ENCODE measurements at places on chromosomes 4 and X. TPM values are rescaled to one million over a fixed set of nuclear protein-coding genes. Genes with fewer than 3 reads are reported as not detected.

- peak; percentile 62 for ATAC-seq
These were observed 4.3 kb upstream of the TSPAN5 start for GRCh38 chr4:98662626-98663225.

Gene HEPH
- total RNA-seq, result 2.9 TPM

- ATAC-seq, result no peak
These were observed 37.7 kb downstream of the ANTXR2 start for GRCh38 chr4:80035336-80035735.

DNA sequence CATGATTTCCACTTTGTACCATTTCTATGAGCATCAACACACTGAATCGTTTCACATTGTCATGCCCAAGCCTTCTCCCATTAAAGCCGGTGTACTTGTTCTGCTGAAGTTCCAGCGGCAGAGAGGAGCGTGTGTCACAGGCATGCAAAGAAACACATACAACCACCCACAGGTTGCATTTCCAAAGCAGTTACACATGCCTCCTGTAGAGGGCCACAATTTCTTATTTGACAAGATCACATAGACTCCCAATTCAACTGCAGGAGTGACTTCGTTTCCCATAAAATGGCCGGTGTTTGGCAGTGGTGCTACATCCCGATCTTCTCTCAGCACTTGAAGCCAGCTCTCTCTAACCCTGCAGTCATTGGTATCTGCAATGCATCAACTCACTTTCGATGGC, 992.6 kb downstream of the NLGN4X start:
- ATAC-seq, result no peak

Gene ZIC3
- total RNA-seq, result not detected

DNA sequence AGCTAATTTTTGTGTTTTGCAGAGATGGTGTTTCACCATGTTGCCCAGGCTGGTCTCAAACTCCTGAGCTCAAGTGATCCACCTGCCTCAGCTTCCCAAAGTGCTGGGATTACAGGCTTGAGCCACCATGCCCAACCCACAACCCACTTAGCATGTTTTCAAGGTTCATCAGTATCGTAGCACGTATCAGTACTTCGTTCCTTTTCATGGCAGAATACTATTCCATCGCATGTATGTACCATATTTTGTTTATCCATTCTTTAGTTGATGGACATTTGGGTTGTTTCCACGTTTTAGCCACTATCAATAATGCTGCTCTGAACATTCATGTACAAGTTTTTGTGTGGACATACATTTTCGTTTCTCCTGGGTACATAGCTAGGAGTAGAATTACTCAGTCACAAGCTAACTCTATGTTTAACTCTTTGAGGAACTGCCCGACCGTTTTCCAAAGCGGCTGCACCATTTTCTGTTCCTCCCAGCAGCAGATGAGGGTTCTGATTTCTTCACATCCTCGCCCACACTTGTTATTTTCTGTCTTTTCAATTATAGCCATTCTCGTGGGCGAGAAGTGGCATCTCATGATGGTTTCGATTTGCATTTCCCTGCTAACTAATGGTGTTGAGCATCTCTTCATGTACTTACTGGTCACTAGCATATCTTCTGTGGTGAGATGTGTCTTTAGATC, 32.5 kb downstream of the MAN2B2 start:
- no peak for ATAC-seq

Gene ALAS2
- not detected for total RNA-seq

Gene CSAG3
- total RNA-seq, result not detected

- ATAC-seq, result peak; percentile 92
These were observed at the start of gene JADE3 for GRCh38 chrX:46912098-46912602. TSS of gene JADE3 (plus strand) at chrX:46912421. CDS start at chrX:46984895, 72,474 bp downstream.

DNA sequence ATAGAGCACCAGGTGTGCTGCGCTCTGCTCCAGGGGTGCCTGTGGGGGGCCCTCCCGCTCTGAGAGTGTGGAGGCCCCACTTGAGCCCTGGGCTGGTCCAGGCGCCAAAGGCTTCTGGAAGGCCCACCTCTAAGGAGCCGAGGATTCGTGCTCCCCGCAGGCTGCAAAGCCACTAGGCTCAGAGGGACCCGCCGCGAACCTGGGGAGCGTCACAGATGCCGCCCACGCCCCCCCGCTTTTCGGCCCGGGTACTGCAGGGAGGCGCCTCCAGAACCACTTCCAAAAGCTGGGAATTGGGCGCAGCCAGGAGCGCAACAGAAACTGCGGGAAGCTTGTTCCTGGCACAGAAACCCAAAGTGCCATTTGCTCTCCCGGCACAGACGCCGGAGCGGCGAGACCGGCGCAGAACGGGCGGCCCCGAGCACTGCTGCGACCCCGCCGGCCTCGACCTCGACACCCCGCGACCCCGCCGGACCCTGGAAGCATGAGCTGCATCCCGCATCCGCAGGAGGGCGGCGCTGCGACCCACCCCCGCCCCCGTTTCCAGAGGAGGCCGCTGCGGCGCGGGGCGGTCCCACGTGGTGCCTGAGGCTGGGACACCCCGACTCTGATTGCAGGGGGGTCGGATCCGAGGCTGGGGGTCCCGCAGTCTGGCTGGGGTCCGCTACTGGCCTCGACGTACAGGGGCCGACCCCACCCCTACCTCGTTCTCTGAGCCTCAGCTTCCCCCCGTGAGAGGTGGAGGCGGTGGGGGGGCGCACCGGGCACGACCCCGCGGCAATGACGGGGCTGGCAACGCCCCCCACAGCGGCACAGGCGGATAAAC, 30.8 kb downstream of the CPLX1 start:
- no peak for ATAC-seq

- ATAC-seq, result no peak
These were observed 5.6 kb downstream of the LARP7 start for GRCh38 chr4:112642526-112642925.

Gene SLC2A9
- 21.5 TPM for total RNA-seq

- no peak for ATAC-seq
These were observed 82.9 kb upstream of the NLGN4X start for GRCh38 chrX:6311540-6311939.

- peak; percentile 60 for ATAC-seq
These were observed 4.8 kb downstream of the CPE start for GRCh38 chr4:165383591-165384073.

Gene NEIL3
- total RNA-seq, result 3.8 TPM

Gene P2RY10
- 0.60 TPM for total RNA-seq

Gene ARHGAP6
- 0.56 TPM for total RNA-seq

DNA sequence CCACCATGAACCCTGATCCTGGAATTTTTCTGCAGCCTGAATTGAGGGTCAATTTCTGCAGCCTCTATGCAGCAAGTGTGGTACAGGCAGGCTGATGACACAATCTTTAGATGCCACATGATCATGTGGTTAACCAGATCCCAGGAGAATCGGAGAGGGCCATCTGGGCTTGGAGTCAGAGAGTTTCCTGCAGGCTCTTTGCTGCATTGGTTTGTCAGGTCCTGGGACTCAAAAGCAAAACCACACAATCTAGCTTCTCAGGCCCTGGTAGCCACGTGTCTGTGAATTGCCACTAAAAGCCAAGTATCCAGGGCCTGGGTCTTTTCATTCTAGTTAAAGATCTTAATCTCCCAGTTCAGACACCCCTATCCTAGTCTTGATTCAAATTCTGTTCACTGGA, 464.5 kb downstream of the BCOR start:
- no peak for ATAC-seq

Gene ITIH6
- total RNA-seq, result not detected

- ATAC-seq, result no peak
These were observed 11.3 kb upstream of the UGT2A3 start for GRCh38 chr4:68962868-68963267.

Gene MBNL3
- 27.8 TPM for total RNA-seq

GRCh38 chrX:45619290-45619689, 418.6 kb upstream of the DIPK2B start:
- no peak for ATAC-seq

GRCh38 chrX:19046343-19047215, 62.7 kb upstream of the PHKA2 start:
- ATAC-seq, result no peak

- ATAC-seq, result no peak
These were observed 58.5 kb upstream of the PITX2 start for GRCh38 chr4:110681381-110681780.

All from esophagus mucosa (tissue), 1 donor.